Mucosa of descending colon (tissue), 3 donors: ENCODE measurements at places on chromosomes 1 and 21. TPM values are rescaled to one million over a fixed set of nuclear protein-coding genes. Genes with fewer than 3 reads are reported as not detected.

The SRM gene
- 46.3 TPM for total RNA-seq

- peak; percentile 25 for DNase-seq
Measured at GRCh38 chr21:40466893-40467483, 380.0 kb downstream of the DSCAM start.

GRCh38 chr1:228104526-228105269 is 1.6 kb upstream of the C1orf35 start:
- DNase-seq: no peak

- DNase-seq: no peak
Measured at GRCh38 chr1:28364888-28365287, 4.7 kb upstream of the PHACTR4 start.
